ENCODE measurements at places on chromosomes 11 and 22. TPM values are rescaled to one million over a fixed set of nuclear protein-coding genes. Genes with fewer than 3 reads are reported as not detected.

The LRRC10B gene
- total RNA-seq = 4.8 TPM

GRCh38 chr11:76023236-76024068 lies 182.8 kb downstream of the WNT11 start:
- no peaks in the 10 kb centered on the region for H3K4me1 ChIP-seq
- H3K27me3 ChIP-seq = no peaks in the 10 kb centered on the region
- no peaks in the 10 kb centered on the region for H3K36me3 ChIP-seq
- H3K4me3 ChIP-seq = no peak overlapping the region

GRCh38 chr22:22710719-22711531 lies 66.5 kb downstream of the GGTLC2 start:
- peaks cover 4% of the 10 kb centered on the region for H3K4me1 ChIP-seq
- H3K27ac ChIP-seq = no peak overlapping the region
- no peaks in the 10 kb centered on the region for H3K27me3 ChIP-seq
- peak; percentile 78 for DNase-seq
- no peak overlapping the region for H3K4me3 ChIP-seq
- H3K36me3 ChIP-seq = no peaks in the 10 kb centered on the region

GRCh38 chr11:111585371-111585770 lies 16.9 kb upstream of the SIK2 start:
- no peaks in the 10 kb centered on the region for H3K27me3 ChIP-seq
- no peak overlapping the region for H3K27ac ChIP-seq
- H3K36me3 ChIP-seq = no peaks in the 10 kb centered on the region
- H3K4me3 ChIP-seq = no peak overlapping the region
- H3K4me1 ChIP-seq = no peaks in the 10 kb centered on the region
